Vagina (tissue), 2 donors: ENCODE measurements at places on chromosomes 6 and 20.

GRCh38 chr6:5516036-5516435 is 254.7 kb downstream of the FARS2 start:
- H3K4me3 ChIP-seq = no peak overlapping the region
- H3K27ac ChIP-seq = no peak overlapping the region
- H3K27me3 ChIP-seq = no peaks in the 10 kb centered on the region
- no peak for DNase-seq
- H3K36me3 ChIP-seq = no peaks in the 10 kb centered on the region

GRCh38 chr20:1526896-1527295 is 30.6 kb downstream of the SIRPD start:
- DNase-seq = no peak
- H3K4me1 ChIP-seq = no peaks in the 10 kb centered on the region
- H3K4me3 ChIP-seq = no peak overlapping the region
- H3K27me3 ChIP-seq = no peaks in the 10 kb centered on the region
- H3K27ac ChIP-seq = no peak overlapping the region

DNA sequence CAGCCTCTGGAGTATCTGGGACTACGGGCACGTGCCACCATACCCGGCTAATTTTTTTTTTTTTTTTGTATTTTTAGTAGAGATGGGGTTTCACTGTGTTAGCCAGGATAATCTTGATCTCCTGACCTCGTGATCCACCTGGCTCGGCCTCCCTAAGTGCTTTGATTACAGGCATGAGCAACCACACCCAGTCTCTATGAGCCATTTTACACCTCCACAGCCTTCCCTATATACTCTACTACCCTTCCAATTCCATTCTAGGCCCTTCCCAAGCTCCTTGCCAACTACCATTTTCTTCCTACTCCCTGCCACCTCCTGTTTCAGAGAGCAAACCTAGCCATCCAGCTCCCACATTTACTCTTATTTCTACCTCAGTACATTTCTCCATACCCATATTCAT is 7.7 kb upstream of the HLA-DMA start:
- H3K4me1 ChIP-seq = peaks cover under 1% of the 10 kb centered on the region
- H3K4me3 ChIP-seq = no peak overlapping the region
- no peaks in the 10 kb centered on the region for H3K36me3 ChIP-seq
- no peak overlapping the region for H3K27ac ChIP-seq
- H3K27me3 ChIP-seq = no peaks in the 10 kb centered on the region

DNA sequence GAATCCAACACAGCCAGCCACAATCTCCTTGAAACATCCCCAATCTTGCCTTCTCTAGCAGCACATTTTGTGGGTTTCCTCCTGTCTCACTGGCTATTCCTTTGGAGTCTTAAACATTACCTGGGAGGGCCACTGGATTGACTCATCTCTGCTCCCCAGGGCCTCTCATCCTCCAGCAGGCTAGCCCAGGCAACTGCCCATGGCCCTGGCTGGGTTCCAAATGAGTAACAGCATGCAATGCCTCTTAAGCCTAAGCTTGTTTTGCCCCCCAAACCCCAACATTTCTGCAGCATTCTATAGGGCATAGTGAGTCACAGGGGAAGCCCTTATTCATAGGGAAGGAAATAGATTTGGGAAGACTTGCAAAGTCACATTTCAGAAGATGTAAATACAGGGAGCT is 204.9 kb downstream of the FOXA2 start:
- H3K27ac ChIP-seq = no peak overlapping the region
- H3K27me3 ChIP-seq = no peaks in the 10 kb centered on the region
- no peaks in the 10 kb centered on the region for H3K4me1 ChIP-seq
- no peaks in the 10 kb centered on the region for H3K36me3 ChIP-seq

- H3K27ac ChIP-seq = peak overlapping the region; percentile 96
- H3K4me3 ChIP-seq = peak overlapping the region; percentile 69
- H3K27me3 ChIP-seq = no peaks in the 10 kb centered on the region
- H3K36me3 ChIP-seq = no peaks in the 10 kb centered on the region
- no peak for DNase-seq
Observed at GRCh38 chr20:328027-328974, 2.9 kb downstream of the SOX12 start.

GRCh38 chr6:28446818-28447511 is 3.7 kb upstream of the ZSCAN23 start:
- no peak overlapping the region for H3K27ac ChIP-seq
- peaks cover 10% of the 10 kb centered on the region for H3K4me1 ChIP-seq
- H3K36me3 ChIP-seq = no peaks in the 10 kb centered on the region
- peak overlapping the region; percentile 32 for H3K4me3 ChIP-seq
- no peak for DNase-seq

- no peaks in the 10 kb centered on the region for H3K27me3 ChIP-seq
- no peak overlapping the region for H3K4me3 ChIP-seq
- peak overlapping the region; percentile 24 for H3K27ac ChIP-seq
- peaks cover 24% of the 10 kb centered on the region for H3K4me1 ChIP-seq
- DNase-seq = no peak
Observed at GRCh38 chr6:39239527-39240154, 10.4 kb upstream of the KCNK5 start.

GRCh38 chr20:1876975-1877608 is 18.1 kb upstream of the SIRPA start:
- H3K4me3 ChIP-seq = no peak overlapping the region
- no peak for DNase-seq
- peaks cover 13% of the 10 kb centered on the region for H3K4me1 ChIP-seq
- no peak overlapping the region for H3K27ac ChIP-seq

- peaks cover 29% of the 10 kb centered on the region for H3K4me1 ChIP-seq
- no peak overlapping the region for H3K27ac ChIP-seq
- no peak for DNase-seq
- no peaks in the 10 kb centered on the region for H3K27me3 ChIP-seq
- no peak overlapping the region for H3K4me3 ChIP-seq
- no peaks in the 10 kb centered on the region for H3K36me3 ChIP-seq
Observed at GRCh38 chr6:148887181-148887580, 140.4 kb downstream of the UST start.

GRCh38 chr20:20712004-20712473 is 405 bp downstream of the RALGAPA2 start:
- peak overlapping the region; percentile 87 for H3K4me3 ChIP-seq
- H3K4me1 ChIP-seq = peaks cover 19% of the 10 kb centered on the region
- H3K27me3 ChIP-seq = no peaks in the 10 kb centered on the region
- H3K36me3 ChIP-seq = no peaks in the 10 kb centered on the region
- H3K27ac ChIP-seq = peak overlapping the region; percentile 83

- H3K4me1 ChIP-seq = no peaks in the 10 kb centered on the region
- H3K36me3 ChIP-seq = no peaks in the 10 kb centered on the region
- no peak for DNase-seq
- H3K27ac ChIP-seq = no peak overlapping the region
Observed at GRCh38 chr6:88705601-88706000, 257.8 kb downstream of the RNGTT start.

- no peaks in the 10 kb centered on the region for H3K27me3 ChIP-seq
- H3K27ac ChIP-seq = no peak overlapping the region
- no peak overlapping the region for H3K4me3 ChIP-seq
- H3K36me3 ChIP-seq = no peaks in the 10 kb centered on the region
- DNase-seq = no peak
Observed at GRCh38 chr6:129475477-129476247, 234.3 kb downstream of the ARHGAP18 start.

- H3K27me3 ChIP-seq = no peaks in the 10 kb centered on the region
- peaks cover 10% of the 10 kb centered on the region for H3K4me1 ChIP-seq
- peak; percentile 62 for DNase-seq
- peak overlapping the region; percentile 54 for H3K27ac ChIP-seq
- no peaks in the 10 kb centered on the region for H3K36me3 ChIP-seq
Observed at GRCh38 chr6:170116636-170117035, 174.2 kb downstream of the DLL1 start.

DNA sequence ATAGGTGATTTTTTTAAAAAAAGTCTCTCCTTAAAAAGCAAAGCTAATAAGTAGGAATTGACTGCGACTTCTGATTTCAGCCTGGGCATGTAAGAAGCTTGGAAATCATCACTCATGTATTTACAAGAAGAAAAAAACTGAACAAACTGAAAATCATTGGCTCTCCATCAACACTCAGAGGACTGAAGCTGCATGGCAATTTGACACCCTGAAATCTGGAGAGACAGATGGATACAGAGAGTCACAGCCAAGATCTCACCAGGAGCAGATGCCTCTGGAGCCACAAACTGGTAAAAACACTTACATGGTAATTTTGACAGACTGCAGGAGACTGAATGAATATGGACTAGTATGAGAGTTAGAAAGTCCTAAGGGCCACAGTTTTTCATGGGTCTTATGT is 191.2 kb upstream of the TCF21 start:
- H3K4me3 ChIP-seq = no peak overlapping the region
- H3K4me1 ChIP-seq = peaks cover 5% of the 10 kb centered on the region
- H3K36me3 ChIP-seq = no peaks in the 10 kb centered on the region

DNA sequence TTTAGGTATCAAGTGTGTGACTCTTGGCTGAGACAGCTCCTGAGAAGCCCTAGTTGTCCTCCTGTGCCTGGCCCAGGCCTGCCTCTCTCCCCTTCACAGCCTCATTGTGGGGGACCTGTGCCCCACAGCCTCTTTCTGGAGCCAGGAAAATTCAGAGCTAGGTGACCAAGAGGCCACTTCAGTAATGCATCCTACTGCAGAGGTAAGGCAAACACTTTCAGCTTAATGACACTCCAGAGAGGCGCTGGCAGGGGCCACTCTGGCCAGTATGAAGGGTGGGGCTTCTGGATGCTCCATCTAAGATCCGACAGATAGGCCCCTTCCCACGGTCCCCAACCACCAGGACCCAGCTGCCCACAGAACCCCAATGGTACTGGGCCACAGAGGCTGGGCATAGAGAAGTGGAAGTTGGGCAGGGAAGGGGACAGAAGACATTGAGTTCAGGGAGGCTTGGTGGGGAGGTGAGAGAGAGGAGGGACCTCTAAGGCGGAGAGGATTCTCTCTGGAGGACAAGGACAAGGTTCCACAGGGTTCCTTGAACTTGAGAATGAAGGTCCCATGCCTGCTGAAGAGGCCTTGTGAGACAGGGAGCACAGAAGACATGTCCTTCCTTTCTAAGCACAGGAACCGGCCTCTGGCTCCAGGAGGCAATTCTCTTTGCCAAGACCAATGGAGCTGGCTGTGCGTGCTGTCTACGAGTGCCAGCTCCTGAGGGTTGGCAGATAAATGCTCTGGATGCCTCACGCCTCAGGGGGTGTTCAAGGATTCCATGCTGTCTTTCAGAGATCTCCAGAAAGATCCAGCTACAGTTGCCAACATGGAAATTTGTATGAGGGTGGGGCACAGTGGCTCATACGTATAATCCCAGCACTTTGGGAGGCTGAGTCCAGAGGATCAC is 46.4 kb upstream of the TGM2 start:
- no peak overlapping the region for H3K27ac ChIP-seq
- DNase-seq = no peak
- no peak overlapping the region for H3K4me3 ChIP-seq
- H3K27me3 ChIP-seq = no peaks in the 10 kb centered on the region
- no peaks in the 10 kb centered on the region for H3K36me3 ChIP-seq

GRCh38 chr6:14718861-14719260 is 527.0 kb upstream of the JARID2 start:
- DNase-seq = no peak
- H3K4me1 ChIP-seq = peaks cover 4% of the 10 kb centered on the region
- no peak overlapping the region for H3K4me3 ChIP-seq
- no peaks in the 10 kb centered on the region for H3K27me3 ChIP-seq
- no peaks in the 10 kb centered on the region for H3K36me3 ChIP-seq

- no peaks in the 10 kb centered on the region for H3K4me1 ChIP-seq
- H3K27ac ChIP-seq = no peak overlapping the region
- no peaks in the 10 kb centered on the region for H3K36me3 ChIP-seq
- no peak for DNase-seq
Observed at GRCh38 chr20:12970372-12970821, 38.4 kb upstream of the SPTLC3 start.

DNA sequence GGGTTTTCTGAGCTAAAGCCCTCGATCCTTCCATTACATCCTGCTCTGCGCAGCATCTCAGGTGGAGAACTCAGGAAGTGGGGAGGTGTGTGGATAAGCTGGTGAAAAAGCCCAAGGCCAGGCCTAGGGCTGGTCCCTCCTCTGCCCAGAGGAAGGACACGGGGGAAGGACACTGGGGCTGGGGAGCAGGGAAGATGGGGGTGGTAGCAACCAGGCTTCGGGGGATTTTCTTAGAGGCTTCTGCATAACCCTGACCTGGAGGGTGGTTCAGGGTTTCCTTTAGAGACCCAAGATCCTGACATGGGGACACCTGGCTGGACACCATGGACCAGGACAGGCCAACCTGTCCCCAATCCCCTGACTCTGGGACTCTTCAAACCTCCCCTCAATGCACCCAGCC is 37.9 kb downstream of the SUN5 start:
- H3K4me3 ChIP-seq = no peak overlapping the region
- no peaks in the 10 kb centered on the region for H3K27me3 ChIP-seq
- H3K4me1 ChIP-seq = no peaks in the 10 kb centered on the region
- H3K36me3 ChIP-seq = no peaks in the 10 kb centered on the region
- peak; percentile 44 for DNase-seq
